ENCODE measurements at places on chromosomes 2 and 18.

DNA sequence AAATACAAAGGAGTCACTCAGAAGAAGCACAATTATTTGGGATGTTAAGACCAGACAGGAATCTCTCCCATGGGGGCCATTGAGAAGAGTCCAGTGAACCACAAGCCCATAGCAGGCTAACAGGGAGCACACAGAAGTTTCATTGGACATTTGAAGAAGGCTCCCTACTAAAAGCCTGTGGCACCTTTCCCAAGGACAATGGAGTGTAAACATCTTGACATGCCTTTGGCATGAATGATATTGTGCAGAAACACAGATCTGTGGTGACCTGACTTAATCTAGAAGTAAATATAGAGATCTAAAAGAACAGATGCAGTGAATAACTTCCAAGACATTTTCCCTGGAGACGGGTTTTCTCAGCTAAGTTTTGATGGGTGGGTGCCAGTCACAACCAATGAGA is 221.5 kb downstream of the EPHA4 start:
- DNase-seq: no peak

GRCh38 chr2:133317178-133317577 is 251.1 kb downstream of the NCKAP5 start:
- no peak for DNase-seq

DNA sequence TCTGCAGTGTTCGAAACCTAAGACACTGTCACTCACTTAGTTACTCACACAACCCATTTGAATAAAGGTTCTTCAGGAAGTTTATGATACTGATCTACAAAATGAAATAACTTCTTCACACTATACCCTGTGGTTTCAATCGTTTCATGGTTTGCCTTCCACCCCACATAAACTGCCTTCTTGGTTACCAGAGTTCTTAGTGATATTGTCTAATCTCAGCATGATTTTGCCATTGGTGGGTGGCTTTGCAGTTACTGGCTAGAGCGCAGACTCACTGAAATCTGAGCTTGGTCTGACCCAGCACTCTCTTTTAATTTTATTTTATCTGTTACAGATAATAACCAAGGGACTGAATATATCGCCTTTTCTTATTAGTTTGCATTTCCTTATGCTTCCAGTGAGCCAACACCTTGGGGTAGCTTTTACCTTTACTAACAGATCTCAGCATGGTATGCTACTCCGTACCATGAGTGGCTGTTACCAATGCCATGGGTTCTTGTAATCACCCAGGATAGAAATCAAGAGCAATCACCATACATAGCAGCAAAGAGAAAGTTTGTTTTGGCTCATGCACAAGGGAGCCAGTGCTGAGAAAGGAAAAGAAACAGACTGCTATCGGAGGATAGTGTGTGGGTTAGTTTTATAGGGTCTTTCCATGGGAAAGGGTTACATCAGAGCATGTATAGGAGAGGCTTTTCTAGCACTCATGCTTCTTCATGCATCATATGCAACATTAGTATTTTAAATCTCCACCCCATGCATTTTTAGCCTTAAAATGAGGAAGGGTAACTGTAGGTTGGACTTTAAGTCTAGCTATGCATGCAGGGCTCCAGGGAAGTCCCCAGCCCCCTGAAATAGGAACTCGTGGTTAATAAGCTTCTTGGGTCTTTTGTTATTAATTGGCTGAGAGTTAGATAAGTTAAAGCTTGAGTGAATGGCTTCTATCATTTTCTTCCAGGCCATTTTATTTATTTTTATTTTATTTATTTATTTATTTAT is 33.3 kb downstream of the ANXA4 start:
- DNase-seq: peak; percentile 57

- no peak for DNase-seq
Observed at GRCh38 chr2:163028807-163029206, 190.2 kb upstream of the KCNH7 start.

GRCh38 chr2:16553226-16553625 is 112.4 kb downstream of the CYRIA start:
- DNase-seq: peak; percentile 40

GRCh38 chr18:79944126-79944731 is 7.2 kb downstream of the SLC66A2 start:
- peak; percentile 68 for DNase-seq

- DNase-seq: peak; percentile 88
Observed at GRCh38 chr2:208254118-208254870, 577 bp downstream of the IDH1 start.

GRCh38 chr18:49621301-49621700 is 59.4 kb downstream of the LIPG start:
- DNase-seq: no peak

DNA sequence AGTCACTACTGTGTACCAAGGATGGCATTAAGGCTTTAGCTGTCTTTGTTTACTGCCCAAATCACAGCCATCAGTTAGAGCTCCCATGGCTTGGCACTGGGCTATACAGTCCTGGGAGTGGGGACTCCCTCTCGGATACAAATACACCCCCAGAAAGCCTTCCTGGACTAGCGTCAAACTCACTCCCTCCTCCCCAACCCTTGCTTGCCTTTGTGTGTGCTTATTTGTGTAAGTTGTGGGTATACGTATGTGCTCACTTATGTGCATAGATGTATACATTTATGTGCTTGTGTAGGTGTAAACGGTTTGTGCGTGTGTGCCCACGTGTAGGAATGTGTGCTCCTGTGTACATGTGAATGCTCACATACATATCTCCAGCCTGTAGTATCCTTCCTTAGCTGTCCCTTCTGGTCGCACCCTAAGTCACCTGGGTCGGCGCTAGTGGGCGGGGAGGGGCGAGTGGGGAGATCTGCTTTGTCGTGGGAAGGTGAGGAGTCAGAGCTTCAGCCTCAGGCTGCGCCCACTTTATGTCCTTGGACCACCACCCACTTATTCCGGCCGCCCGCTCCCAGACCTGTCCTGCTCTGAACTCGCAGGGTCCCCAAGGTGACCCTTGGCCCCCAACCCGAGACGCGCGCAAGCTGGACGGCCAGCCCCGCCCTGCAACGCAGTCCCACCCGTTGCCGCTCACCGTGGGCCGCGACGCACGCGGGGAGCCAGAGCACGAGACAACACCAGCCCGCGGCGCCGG is 461 bp downstream of the PRADC1 start:
- peak; percentile 56 for DNase-seq

- DNase-seq: no peak
Observed at GRCh38 chr2:60796573-60797509, 40.8 kb downstream of the PAPOLG start.

- no peak for DNase-seq
Observed at GRCh38 chr2:234761910-234762309, 189.9 kb upstream of the SH3BP4 start.

- DNase-seq: no peak
Observed at GRCh38 chr18:12518832-12519531, 111.3 kb downstream of the PRELID3A start.

- peak; percentile 52 for DNase-seq
Observed at GRCh38 chr2:85537600-85538506, 1.1 kb upstream of the MAT2A start.

- DNase-seq: no peak
Observed at GRCh38 chr2:146246002-146246735, 1598.7 kb upstream of the ACVR2A start.
